Lung microvascular endothelial cell (primary cell): ENCODE measurements at places on chromosomes 5 and 9. TPM values are rescaled to one million over a fixed set of nuclear protein-coding genes. Genes with fewer than 3 reads are reported as not detected.

- peak; percentile 74 for DNase-seq
These were observed 21.8 kb upstream of the TTC1 start for GRCh38 chr5:159987031-159987674.

The SPINK7 gene
- total RNA-seq, result not detected in 2 replicates

DNA sequence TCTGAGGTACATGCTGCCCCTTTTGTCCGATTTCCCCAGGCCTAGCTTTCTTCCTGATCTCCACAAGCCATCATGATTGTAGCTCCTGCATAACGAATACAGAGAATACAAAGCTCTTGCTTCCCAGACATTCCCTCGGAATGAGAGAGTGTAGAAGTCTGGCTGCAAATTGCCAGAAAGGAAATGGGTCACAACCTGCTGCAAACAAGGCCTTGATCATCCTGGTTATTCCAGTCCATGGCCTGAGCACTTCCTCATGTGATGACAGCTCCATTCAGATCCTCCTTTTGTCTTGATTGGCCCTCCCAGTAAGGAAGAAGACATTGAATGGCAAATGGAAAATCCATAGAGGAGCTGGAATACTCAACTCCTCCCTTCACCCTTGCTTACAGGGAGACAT is 136.0 kb upstream of the ADRA1B start:
- DNase-seq, result no peak

GRCh38 chr9:16687678-16688369 is 182.6 kb downstream of the BNC2 start:
- peak; percentile 20 for DNase-seq

- no peak for DNase-seq
These were observed 67.5 kb downstream of the MCTP1 start for GRCh38 chr5:95217351-95217750.

The C5orf63 gene
- total RNA-seq, result 0.87 and 2.4 TPM in 2 replicates

GRCh38 chr5:88551724-88552345 is 283.2 kb upstream of the TMEM161B start:
- no peak for DNase-seq

- no peak for DNase-seq
These were observed 40.2 kb downstream of the NFIB start for GRCh38 chr9:14273696-14274121.

DNA sequence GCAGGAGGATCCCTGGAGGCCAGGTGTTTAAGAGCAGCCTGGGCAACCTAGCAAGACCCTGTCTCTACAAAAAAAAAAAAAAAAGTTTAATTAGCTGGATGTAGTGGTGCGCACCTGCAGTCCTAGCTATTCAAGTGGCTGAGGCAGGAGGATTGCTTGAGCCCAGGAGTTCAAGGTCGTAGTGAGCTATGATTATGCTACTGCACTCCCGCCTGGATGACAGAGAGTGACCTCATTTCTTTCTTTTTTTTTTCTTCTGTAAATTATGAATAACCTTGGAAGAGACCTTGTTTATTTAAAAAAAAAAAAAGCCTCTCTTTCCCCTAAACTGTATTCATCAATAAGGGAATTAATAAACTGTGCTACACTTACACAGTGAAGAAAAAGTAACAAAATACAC is 43.6 kb upstream of the SLC30A5 start:
- DNase-seq, result no peak

- no peak for DNase-seq
These were observed 48.4 kb downstream of the NDUFAF2 start for GRCh38 chr5:60993425-60993824.

- DNase-seq, result no peak
These were observed 228.8 kb downstream of the AP3B1 start for GRCh38 chr5:78065663-78066062.

The CDC26 gene
- 33.7 and 34.2 TPM in 2 replicates for total RNA-seq

DNA sequence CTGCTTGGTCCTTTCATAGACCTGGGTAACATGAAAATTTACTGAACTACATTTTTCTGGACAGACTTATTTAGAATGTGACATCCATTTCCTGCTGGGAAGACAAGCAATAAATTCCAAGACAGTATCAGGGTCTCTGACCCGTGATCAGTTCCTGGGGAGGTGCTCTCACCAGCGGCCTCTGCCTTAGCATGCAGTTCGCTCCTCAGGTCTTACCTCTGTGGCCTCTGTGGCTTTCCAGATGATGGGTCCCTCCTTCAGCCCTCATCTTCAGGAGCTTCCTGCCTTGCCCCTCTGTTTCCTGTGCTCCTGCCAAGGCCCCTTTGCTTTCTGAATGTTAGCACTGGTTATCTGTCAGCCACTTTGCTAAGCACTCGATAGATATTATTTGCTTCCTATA is 66.4 kb downstream of the CMYA5 start:
- no peak for DNase-seq

The SMIM32 gene
- not detected in 2 replicates for total RNA-seq

DNA sequence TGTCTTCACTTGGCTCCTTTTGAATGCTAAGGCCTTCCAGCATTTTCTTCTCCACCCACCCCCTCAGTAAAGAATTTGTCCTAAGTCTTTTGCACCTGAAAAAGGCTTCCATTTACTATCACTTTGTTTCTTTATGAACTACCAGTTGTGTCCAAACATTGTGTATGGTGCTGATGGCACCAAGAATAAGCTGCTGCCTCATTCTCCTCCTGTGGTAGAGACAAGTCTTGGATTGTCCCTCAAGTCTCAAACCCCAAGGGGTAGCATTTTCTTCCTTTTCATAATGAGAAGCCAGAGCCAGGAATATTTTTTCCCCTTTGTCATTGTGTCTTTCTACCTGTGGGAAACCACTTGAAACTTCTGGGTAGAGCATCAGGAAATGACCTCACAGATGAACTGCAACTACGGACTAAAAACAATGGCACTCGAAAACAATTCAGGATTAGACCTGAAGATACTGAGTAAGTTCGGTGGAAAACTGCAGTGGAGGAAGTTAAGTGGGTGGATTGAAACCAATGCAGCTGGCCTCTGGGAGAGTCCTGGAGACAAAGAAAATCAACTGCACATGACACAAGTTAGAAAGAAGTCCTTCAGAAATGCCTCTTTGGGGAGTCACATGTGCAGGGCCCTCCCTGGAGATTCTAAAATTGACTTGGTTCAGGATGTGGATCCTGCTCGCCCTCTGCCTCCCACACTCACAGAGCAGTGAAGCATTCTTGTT is 80.5 kb downstream of the SH3RF2 start:
- DNase-seq, result peak; percentile 74

DNA sequence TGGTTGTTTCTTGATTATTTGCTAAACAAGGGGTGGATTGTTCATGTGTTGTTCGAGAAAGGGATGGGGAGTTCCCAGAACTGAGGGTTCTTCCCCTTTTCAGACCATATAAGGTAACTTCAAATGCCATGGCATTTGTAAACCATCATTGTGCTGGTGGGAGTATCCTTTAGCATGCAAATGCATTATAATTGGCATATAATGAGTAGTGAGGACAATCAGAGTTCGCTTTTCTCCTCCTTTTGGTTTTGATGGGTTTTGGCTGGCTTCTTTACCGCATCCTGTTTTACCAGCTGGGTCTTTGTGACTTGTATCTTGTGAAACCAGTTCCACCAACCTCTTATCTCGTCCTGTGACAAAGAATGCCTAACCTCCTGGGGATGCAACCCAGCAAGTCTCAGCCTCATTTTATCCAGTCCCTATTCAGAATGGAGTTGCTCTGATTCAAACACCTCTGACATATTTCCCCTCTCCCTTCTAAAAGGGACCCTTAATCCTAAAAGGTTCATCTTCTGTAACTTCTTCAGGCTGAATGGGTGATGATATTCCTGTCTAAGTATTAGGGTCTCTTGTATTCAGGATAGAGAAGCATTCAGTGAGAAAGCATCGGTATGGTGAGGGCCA is 8.7 kb upstream of the FBN2 start:
- DNase-seq, result no peak

The SUSD3 gene
- total RNA-seq, result not detected in 2 replicates
